Activated naive CD4-positive, alpha-beta T cell treated with anti-CD3 and anti-CD28 coated beads for 36 hours (primary cell): ENCODE measurements at places on chromosomes 12 and 14.

DNA sequence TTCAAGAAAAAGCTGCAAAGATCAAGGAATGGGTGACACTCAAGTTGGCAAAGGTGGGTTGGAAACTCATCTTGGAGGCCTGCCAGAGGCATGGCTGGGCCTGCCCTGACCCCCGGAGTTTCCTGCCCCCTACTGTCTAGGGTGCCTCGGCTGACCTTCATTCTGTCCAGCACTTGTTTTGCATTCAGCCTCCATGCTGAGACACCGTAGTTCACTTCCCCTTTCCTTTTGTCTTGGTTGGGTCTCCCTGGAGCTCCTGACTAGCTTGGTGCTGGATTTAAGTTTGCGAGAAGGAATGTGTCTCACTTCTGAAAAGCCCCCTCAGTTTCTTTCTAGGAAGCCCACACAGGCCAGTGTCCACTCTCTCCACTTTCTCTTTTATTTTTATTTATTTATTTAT is 26.5 kb downstream of the PLEKHH1 start:
- no peak for DNase-seq

DNA sequence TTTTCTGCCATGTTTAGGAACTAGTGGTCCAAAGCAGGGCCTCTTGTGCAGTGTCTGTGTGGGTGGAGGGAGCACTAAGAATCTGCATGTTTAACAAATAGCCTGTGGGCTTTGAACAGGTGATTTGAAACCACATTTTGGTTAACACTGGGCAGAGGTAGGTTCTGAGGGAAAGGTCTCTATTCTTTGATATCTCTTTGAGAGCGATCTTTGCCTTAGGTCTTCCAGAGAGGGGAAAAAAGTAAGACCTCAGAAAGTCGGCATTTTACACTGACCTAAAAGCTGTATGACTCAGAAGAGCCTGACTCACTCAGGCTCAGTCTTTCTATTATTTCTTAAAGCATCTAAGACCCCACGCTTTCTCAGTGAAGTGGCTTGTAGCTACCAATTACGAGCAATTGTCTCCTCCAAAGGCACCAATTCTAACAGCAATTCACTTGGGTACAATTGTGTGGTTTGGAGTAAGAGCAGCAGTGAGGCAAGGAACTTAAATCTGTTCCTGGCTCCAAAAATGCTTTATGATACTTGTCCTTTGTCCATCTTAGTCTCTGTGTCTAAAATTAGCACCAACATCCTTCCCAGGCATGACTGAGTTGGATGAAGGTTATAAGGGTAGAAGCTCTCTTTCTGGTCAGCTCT is 8.8 kb downstream of the EIF2B2 start:
- no peak for DNase-seq

DNA sequence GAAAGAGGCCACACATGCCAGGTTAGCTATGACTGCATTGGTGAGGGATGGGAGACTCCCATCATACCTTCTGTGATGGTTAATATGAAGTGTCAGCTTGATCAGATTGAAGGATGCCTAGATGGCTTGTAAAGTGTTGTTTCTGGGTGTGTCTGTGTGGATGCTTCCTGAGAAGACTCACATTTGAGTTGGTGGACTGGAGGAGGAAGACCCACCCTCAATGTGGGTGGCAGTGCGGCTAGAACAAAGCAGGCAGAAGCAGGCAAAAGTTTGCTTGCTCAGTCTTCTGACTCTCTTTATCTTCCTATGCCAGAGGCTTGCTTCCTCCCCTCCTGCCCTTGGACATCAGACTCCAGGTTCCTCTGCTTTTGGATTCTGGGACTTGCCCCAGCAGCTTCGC is 88.2 kb downstream of the SSPN start:
- no peak for DNase-seq

- no peak for DNase-seq
Observed at GRCh38 chr12:130715150-130715997, 725 bp downstream of the RIMBP2 start.

DNA sequence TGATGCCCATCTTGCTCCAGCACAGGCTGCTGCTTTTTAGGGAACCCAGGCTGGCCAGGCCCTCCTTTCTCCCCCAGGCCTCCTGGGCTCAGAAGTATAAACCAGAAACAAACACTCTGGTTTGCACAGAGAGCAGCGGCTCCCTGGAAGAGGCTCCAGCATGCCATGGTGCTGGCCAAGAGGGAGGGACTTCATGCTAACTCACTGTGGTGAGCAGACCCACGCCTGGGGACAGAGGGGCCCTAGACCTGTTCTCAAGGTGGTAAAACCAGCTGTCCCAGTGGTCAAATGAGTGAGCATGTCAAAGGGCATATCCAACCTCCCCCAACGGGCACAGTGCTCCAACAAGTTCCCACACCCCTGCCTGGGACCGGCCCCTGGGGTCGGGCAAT is 15.5 kb downstream of the BCL11B start:
- DNase-seq = peak; percentile 14

DNA sequence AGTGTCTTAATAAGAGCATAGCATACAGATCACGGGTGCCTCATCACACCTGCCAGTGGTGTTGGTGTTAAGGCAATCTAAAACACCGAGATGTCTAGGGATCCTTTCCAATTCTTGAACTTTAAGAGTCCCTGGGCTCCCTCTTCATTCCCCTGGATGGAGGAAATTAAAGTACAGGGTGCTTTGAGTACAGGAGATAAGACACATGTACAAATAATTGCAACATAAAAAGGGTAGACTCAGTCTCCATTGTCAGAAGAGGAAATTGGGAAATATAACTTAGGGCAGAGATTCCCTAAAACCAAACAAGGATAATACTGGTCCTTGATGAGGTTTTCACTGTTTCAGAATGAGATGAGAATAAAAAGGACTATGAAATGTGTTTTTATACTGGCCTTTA is 34.9 kb downstream of the SCFD1 start:
- no peak for DNase-seq

DNA sequence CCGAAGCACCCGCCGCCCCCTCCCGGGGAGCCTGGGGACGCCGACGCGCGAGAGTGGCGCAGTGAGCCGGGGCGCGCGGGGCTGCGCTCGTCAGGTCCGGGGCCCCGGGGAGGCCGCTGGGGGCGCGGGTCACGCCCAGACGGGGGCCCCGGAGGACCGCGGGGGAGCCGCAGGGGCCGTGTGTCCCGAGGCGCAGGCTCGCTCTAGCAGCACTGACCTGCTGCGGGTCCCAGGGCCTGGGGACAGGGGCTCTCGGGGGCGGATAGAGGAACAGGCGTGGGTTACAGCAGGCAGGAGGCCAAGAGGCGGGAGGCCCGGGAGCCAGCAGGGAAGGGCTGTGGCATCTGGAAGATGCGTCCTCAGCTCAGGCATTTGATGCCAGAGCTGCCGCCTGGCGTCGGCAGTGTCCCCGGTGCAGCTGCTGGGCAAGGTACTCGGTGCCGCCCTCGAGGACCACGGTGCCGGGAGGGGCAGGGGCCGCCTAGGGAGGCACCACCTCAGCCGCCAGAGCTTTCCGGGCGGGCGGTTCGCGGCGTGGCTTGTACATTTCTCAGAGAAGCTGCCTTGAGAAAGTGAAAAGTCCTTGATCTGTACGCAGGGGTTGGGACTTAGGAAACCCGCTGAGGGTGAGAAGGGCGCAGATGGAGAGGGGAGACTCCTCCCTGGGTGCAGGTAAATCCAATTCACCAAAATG is 1.2 kb downstream of the WNT5B start:
- DNase-seq = peak; percentile 20
